ENCODE measurements at places on chromosomes 13 and 19. TPM values are rescaled to one million over a fixed set of nuclear protein-coding genes. Genes with fewer than 3 reads are reported as not detected.

Gene FLT1
- total RNA-seq, result 0.02 TPM

Gene SMIM24
- 0.90 TPM for total RNA-seq

Gene MPHOSPH8
- total RNA-seq, result 12.4 TPM

Gene C19orf67
- not detected for total RNA-seq

Gene TNFSF9
- total RNA-seq, result 2.3 TPM

Gene PRODH2
- 0.36 TPM for total RNA-seq

Gene KIR3DL1
- total RNA-seq, result not detected

Gene MBD3L3
- total RNA-seq, result not detected

Gene UBL3
- 9.7 TPM for total RNA-seq

Gene RASGRP4
- 0.06 TPM for total RNA-seq

Gene KRTDAP
- total RNA-seq, result not detected

Gene CACNG7
- total RNA-seq, result 8.0 TPM

Gene SSC5D
- total RNA-seq, result 0.58 TPM

Gene ZNF530
- total RNA-seq, result 5.5 TPM

Gene THSD1
- total RNA-seq, result 6.2 TPM

Gene BCL3
- 57.8 TPM for total RNA-seq

Gene LILRB2
- total RNA-seq, result 0.06 TPM

Gene OVOL3
- total RNA-seq, result 0.45 TPM

Gene ATP1A3
- 4.5 TPM for total RNA-seq

Gene HCST
- 0.45 TPM for total RNA-seq

Gene KCNC3
- total RNA-seq, result 1.4 TPM

Gene ZNF667
- not detected for total RNA-seq

Gene LILRB3
- 0.17 TPM for total RNA-seq

Gene GRK1
- total RNA-seq, result not detected

Gene NRTN
- 1.4 TPM for total RNA-seq

Gene OR10H1
- total RNA-seq, result not detected

Gene DAZAP1
- total RNA-seq, result 103 TPM

Gene SPHK2
- 14.5 TPM for total RNA-seq

Gene GPR12
- total RNA-seq, result not detected

Gene CYP4F11
- total RNA-seq, result 5.2 TPM

Gene PODNL1
- total RNA-seq, result 1.3 TPM

Gene MUC16
- total RNA-seq, result 0.06 TPM

Gene NTN5
- total RNA-seq, result 0.16 TPM

Gene HOOK2
- total RNA-seq, result 11.3 TPM

Gene CALR3
- not detected for total RNA-seq

Gene RNF17
- not detected for total RNA-seq

Gene EFNB2
- 5.7 TPM for total RNA-seq

Gene FSD1
- 7.8 TPM for total RNA-seq

Gene RYR1
- 6.8 TPM for total RNA-seq

Gene DMKN
- total RNA-seq, result 36.6 TPM

Gene WDR88
- not detected for total RNA-seq

Gene APLP1
- total RNA-seq, result 88.4 TPM

Gene SMARCA4
- 9.0 TPM for total RNA-seq

Gene NLRP7
- total RNA-seq, result 0.05 TPM

Gene NDUFA13
- 157 TPM for total RNA-seq

Gene NANOS3
- total RNA-seq, result 1.0 TPM

Gene NCR1
- total RNA-seq, result not detected

Gene TSSK6
- 1.5 TPM for total RNA-seq

Gene SRRM5
- total RNA-seq, result 0.71 TPM

Gene GNA15
- total RNA-seq, result 0.15 TPM

Gene PGLYRP2
- total RNA-seq, result not detected

Gene SLC5A5
- total RNA-seq, result 0.30 TPM

Gene ZNF549
- 2.2 TPM for total RNA-seq

Gene ATP4B
- total RNA-seq, result not detected

Gene CEACAM3
- not detected for total RNA-seq

Gene C19orf81
- 2.7 TPM for total RNA-seq

Gene CCDC106
- 19.4 TPM for total RNA-seq

Measured in A549 treated with Hydrocortisone at 1 μM for 4 hours (cell line).